ENCODE measurements at places on chromosomes 1 and 21.

DNA sequence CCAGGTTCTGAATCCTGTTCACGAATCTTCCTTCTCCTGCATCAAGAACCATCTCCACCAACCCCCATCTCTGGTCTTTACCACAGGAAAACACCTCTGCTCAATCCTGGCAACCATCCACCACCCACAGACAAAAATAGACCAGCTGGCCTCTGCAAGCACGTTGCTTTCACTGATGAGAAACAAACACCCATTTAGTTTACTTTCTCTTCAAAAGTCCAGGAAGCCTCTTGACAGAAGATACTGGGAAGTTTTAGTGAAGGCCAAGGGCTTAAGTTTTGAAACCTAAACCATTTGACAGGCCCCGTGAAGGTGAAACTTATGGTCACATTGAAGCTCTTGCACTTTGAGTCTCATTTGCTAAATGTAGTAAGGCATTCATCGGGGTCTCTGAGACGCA, 122.6 kb upstream of the PPP2R5A start:
- no peak for DNase-seq

GRCh38 chr1:237241038-237241437, 199.1 kb downstream of the RYR2 start:
- DNase-seq, result no peak

DNA sequence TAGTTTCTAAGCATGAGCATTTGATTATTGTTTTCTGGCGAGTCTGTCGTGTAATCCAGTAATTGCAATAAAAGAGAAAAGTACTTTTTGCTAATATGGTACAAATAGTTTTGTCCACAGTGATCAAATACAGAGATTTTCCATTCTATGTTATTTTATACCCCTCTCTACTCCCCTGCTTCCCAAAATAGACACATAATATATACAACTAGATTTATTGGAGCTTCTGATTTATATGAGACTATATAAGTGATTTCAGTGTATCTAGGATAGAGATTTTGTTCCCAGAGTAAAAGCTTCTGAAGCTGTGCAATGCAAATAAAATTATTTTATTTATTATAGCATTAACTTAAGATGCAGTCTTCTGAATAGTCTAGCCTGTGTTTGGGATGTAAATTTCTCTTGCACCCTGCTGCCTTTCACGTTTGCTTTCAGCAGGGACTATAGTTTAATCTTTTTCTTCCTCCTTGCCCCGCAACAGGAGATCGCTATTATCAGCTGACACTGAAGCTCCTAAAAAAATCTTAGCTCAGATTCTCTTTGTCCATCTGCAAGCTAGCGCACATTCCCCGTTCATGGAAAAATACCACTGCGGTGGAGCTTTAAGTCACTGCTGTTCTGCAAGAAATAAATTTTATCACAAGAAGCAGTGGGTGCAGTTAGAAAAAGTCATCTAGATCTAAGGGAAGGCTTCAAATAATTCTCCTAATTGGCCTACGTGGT, 273.3 kb downstream of the DISC1 start:
- no peak for DNase-seq

DNA sequence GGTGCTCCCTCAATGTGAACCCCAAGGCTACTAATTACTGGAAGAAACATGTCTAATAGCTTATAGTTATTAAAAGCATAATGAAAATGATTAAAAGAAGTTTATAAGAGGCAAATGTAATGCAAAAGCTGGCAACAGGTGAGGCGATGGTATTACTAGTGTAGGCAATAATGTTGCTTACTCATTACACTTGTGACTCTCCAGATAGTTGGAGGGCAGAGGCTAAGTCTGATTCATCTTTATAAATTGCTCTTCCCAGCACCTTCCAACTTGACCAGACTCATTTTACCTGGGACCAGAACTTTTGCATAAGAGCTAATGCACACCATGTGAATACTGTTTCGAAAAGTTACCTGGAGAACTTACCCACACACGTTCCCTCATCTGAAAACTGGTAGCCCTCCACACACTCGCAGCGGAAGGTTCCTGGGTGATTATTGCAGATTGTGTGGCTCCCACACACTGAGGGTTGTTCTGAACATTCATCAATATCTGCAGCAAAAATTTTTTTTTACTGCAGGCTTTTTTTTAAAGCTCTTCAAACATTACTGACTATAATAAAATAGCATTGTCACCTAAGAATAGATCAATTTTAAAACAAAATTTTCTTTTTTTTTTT, 48.0 kb downstream of the NID1 start:
- DNase-seq, result no peak

- DNase-seq, result no peak
Measured at GRCh38 chr1:238487931-238488330, 597.2 kb upstream of the ZP4 start.

GRCh38 chr1:226687426-226687825, 51.7 kb downstream of the ITPKB start:
- DNase-seq, result no peak

- DNase-seq, result no peak
Measured at GRCh38 chr1:22236900-22237299, 94.0 kb upstream of the WNT4 start.

GRCh38 chr1:55378582-55378981, 163.4 kb upstream of the USP24 start:
- DNase-seq, result no peak

Measured in stimulated activated CD4-positive, alpha-beta T cell treated with anti-CD3 and anti-CD28 coated beads, Interleukin-12 subunit alpha, Interleukin-12 subunit beta, amount 100 ng/mL, for 4 hours (primary cell).